ENCODE measurements at places on chromosomes 1 and 21.

GRCh38 chr1:3219005-3219790 lies 150.2 kb downstream of the PRDM16 start:
- no peak for DNase-seq

GRCh38 chr1:69814926-69815325 lies 247.2 kb downstream of the LRRC7 start:
- no peak for DNase-seq

GRCh38 chr1:100578201-100578600 lies 40.3 kb downstream of the GPR88 start:
- DNase-seq: no peak

DNA sequence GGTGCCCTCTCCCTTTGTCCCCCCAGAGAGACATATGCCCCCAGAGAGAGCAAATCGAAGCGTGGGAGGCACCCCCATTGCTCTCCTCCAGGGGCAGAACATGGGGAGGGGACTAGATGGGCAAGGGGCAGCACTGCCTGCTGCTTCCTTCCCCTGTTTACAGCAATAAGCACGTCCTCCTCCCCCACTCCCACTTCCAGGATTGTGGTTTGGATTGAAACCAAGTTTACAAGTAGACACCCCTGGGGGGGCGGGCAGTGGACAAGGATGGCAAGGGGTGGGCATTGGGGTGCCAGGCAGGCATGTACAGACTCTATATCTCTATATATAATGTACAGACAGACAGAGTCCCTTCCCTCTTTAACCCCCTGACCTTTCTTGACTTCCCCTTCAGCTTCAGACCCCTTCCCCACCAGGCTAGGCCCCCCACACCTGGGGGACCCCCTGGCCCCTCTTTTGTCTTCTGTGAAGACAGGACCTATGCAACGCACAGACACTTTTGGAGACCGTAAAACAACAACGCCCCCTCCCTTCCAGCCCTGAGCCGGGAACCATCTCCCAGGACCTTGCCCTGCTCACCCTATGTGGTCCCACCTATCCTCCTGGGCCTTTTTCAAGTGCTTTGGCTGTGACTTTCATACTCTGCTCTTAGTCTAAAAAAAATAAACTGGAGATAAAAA lies 8.4 kb downstream of the EFNA3 start:
- DNase-seq: no peak

DNA sequence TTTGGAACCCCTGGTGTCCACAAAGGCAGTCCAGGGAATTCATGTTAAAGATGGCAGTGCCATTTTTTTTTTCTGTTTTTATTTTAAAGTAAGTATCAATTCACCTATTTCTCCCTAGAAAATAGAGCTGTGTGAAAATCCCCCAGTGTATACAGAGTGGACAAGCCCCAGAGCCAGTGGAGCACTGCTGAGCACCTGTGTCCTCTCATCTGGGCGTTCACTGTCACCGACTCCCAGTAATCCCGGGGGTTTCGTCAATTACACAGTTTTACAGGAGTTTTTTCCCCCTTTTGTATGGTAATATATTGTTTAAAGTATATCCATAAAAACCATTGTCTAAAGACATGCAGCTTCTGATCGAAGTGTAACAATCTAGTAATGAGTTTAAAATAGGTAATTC lies 175.8 kb downstream of the SDCCAG8 start:
- no peak for DNase-seq
